ENCODE measurements at places on chromosomes 1 and 21. TPM values are rescaled to one million over a fixed set of nuclear protein-coding genes. Genes with fewer than 3 reads are reported as not detected.

Gene ADAM30
- not detected for total RNA-seq

GRCh38 chr21:45014747-45015468 lies 59.5 kb upstream of the ADARB1 start:
- peaks cover 19% of the 10 kb centered on the region for H3K4me1 ChIP-seq
- peak; percentile 6 for DNase-seq
- no peak overlapping the region for H3K4me3 ChIP-seq
- no peak overlapping the region for H3K27ac ChIP-seq
- peaks cover 36% of the 10 kb centered on the region for H3K27me3 ChIP-seq

Gene RUNX1
- total RNA-seq: 2.2 TPM

Gene OPTC
- total RNA-seq: 1.2 TPM

DNA sequence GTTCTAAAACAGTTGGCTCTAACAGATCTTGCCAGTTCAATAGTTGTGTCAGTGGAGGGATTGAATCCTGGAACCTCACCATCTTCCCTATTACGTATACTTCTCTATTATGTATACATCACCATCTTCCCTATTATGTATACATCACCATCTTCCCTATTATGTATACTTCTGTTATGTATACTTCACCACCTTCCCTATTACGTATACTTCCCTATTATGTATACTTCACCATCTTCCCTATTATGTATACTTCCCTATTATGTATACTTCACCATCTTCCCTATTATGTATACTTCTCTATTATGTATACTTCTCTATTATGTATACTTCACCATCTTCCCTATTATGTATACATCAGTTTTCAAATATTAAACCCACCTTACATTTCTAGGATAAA lies 34.4 kb upstream of the HP1BP3 start:
- DNase-seq: no peak
- no peak overlapping the region for H3K4me3 ChIP-seq
- H3K4me1 ChIP-seq: no peaks in the 10 kb centered on the region
- no peak overlapping the region for H3K27ac ChIP-seq
- H3K36me3 ChIP-seq: peaks cover 22% of the 10 kb centered on the region

DNA sequence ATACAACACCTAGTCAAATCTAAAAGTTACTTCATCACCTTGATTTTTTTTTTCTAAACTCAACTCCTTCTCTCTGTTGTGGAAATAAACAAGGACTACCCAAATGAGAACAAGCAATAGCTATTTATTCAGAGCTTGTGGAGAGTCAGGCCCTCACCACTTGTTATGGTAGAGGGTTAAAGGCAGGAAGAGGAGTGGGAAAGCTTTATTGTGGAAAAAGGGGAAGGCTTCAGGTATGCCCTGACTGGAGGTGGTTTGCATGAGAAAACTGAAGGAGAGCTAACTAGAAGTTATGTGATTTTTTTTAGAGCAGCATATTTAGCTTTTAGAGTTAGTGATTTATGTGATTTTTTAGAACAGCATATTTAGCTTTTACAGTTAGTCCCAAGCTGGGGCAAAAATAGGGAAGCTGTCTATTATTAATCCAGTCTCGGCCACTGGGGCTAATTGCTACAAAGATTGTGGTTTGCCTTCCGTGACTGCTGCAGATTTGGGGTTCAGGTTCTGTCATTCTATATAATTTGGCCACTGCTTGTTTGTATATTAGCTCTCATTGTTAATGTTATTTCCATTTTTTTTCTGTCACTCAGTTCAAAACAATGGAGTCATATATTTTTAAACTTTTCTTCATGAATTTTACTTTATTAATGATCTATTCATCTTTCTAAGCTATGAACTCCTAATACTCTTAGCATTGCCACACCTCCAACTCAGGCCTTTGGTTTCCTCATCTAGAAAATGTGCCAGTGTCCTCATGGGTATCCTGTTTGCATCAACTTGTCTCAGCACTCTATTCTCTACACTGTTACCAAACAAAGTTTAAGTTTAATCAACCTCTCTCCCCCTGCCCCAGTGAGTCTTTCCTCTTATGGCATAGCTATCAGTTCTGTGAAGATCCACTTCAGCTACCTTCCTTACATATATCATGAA lies 713.0 kb downstream of the BRINP3 start:
- DNase-seq: no peak
- peak overlapping the region; percentile 47 for H3K27ac ChIP-seq
- peaks cover 24% of the 10 kb centered on the region for H3K4me1 ChIP-seq
- H3K36me3 ChIP-seq: no peaks in the 10 kb centered on the region

DNA sequence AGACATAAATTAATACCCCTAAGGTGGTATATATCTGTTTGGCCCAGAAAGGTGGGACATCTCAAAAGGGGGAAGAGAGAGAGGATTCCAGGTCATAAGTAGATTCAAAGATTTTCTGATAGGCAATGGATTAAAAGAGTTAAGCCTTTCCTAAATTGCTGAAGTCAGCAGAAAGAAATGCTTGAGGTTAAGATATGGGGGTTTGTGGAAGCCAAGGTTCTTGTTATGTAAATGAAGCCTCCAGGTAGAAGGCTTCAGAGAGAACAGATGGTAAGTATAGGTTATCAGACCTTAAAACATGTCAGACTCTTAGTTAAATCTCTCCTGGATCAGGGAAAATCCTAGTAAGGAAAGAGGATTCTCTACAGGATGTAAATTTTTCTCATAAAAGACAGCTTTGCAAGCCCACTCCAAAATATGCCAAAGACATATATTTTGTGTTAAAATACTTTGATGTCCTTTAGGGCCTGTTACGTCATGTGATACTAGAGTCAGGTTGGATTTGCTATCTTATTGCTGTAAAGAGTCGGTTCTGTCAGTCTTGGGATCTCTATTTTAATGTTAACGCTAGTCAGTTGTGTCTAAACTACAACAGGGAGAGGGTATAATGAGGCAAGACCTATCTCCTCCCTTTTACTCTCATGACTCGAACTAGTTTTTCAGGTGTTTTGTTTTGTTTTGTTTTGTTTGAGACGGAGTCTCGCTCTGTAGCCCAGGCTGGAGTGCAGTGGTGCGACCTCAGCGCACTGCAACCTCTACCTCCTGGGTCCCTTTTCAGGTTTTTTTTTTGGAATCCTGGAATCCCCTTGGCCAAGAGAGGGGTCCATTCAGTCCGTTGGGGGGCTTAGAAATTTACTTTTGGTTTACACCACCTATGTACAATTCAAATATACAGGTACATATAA lies 30.6 kb downstream of the RGS2 start:
- H3K27ac ChIP-seq: peak overlapping the region; percentile 93
- no peaks in the 10 kb centered on the region for H3K36me3 ChIP-seq
- no peaks in the 10 kb centered on the region for H3K27me3 ChIP-seq

DNA sequence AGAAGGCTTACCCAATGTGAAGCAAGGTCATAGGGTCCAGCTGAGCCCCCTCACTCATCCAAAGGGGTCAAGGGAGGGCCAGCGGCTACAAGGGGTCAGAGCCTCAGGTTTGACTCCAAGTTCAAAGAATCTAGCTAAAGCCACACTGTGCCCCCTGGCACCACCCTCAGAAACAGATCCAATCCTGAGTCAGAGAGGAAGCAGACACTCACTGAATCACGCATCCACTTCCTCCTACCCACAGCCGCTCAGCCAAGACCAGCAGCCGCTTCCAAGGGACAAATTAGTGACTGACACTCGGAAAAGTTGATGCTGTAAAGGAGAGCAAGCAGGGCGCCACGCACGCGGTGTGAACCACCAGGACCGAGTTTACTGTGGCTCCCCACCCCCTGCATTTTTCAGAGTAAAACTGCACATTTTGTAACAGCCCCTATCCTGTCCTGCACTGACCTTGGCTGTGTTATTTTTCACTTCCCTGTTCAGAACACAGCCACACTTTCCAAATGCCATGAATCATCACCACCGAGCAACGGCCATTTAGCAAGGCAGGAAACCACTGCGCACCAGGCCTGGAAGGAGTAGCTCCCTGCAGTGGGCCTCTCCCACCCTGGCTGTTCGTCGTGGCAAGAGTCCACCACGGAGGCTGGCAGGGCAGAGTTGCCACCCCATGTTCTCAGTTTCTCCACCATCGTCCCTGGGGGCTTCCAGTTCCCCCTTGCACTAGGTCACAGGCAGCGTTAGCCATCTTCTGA lies 147.8 kb downstream of the TOMM20 start:
- peaks cover 34% of the 10 kb centered on the region for H3K4me1 ChIP-seq
- H3K4me3 ChIP-seq: no peak overlapping the region

- no peak overlapping the region for H3K27ac ChIP-seq
- H3K36me3 ChIP-seq: no peaks in the 10 kb centered on the region
- no peak overlapping the region for H3K4me3 ChIP-seq
- no peaks in the 10 kb centered on the region for H3K27me3 ChIP-seq
- no peak for DNase-seq
- peaks cover 3% of the 10 kb centered on the region for H3K4me1 ChIP-seq
Observed at GRCh38 chr1:89719502-89720306, 86.8 kb downstream of the LRRC8C start.

DNA sequence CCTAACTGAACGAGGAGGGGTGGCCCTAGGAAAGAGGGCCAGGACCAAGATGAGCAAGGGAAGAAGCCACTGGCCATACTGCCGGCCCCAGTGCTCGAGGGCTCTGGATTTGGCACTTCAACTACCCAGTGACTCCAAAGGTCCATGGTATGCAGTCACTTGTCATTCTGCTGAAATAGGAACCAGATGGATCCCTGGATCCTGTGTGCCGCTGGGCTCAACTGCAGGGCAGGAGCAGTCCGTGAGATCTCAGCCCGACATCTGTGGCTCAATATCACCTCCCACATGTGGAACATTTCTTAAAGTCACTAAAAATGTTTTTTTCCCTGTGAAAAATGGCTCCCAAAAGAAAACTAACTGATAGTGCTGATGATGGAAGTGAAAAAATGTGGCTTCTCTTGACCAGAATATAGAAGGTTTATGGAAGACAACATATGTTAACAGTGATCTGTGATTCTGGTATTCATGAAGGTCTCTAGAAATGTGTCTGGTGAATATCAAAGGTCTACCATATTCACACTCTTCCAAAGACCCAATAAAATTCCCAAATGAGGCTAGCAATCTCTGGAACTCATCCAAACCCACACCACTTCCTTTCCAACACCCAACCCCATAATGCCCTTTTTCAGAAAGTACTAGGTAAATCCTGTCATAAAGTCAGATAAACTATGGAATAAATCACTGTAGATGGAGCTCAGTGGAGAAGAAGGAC lies 24.1 kb downstream of the PAFAH2 start:
- no peaks in the 10 kb centered on the region for H3K27me3 ChIP-seq
- H3K4me3 ChIP-seq: no peak overlapping the region
- peaks cover 31% of the 10 kb centered on the region for H3K36me3 ChIP-seq
- H3K4me1 ChIP-seq: peaks cover 8% of the 10 kb centered on the region
- no peak for DNase-seq

DNA sequence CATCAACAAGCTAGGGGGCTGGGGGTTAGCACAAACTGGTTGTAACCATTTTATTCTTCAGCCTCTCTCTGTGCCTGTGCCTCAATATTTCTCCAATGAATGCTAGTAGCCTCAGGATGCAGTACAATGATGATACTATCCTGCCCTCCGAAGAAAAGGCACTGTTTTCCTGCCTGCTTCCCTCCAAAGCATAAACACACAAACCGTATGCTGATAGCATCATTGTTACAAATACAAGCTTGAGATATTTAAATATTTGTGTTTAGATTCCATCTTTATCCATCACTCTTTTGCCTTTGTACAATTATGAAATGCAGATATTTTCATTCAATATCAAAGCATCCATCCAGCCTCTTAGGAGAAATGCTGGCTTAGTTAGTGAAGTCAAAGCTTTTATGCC lies 404.8 kb downstream of the DUSP10 start:
- 0 out of 2 replicates have a peak, but pooled peaks cover 3% of the 10 kb centered on the region for H3K4me1 ChIP-seq
- H3K4me3 ChIP-seq: no peak overlapping the region
- H3K27ac ChIP-seq: no peak overlapping the region
- no peaks in the 10 kb centered on the region for H3K27me3 ChIP-seq
- DNase-seq: no peak

Gene PPP1R15B
- 47.7 TPM for total RNA-seq

DNA sequence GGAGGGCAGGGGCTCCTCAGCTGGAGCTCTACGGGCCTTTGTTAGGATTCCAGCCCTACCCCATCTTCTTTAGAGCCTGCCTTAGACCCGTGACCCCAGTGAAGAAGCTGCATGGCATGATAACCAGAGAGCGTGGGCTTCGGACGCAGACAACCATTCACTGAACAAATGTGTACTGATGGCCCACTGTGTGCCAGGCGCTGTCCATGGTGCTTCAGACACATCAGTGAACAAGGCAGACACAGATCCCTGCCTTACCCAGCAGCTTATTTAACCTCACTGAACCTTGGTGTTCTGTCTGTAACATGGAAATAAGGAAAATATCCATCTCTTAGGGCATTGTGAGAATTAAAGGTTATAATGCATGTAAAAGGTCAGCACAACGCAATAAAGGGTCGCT lies 9.5 kb downstream of the CHIT1 start:
- H3K4me1 ChIP-seq: peaks cover 17% of the 10 kb centered on the region
- no peaks in the 10 kb centered on the region for H3K36me3 ChIP-seq

DNA sequence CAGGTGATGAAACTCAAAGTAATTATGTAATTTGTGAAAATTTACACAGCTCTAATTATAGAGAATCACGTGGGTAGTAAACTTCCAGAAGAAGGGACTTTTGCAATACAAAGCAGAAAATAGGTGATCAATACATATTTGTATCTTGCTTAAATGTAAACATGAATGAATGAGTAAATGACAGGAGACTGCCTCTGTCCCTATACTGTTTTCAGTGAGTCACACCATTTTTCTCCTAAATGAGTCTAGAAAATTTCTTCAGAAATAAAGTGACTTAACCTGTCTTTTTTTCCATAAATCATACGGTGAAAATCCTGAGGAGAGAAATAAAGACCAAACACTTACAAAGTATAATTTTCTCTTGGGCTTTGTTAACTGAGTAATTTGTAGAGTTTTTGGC lies 11.9 kb downstream of the RAP1A start:
- DNase-seq: no peak
- no peak overlapping the region for H3K4me3 ChIP-seq
- peaks cover 26% of the 10 kb centered on the region for H3K4me1 ChIP-seq
- H3K27me3 ChIP-seq: no peaks in the 10 kb centered on the region
- H3K27ac ChIP-seq: no peak overlapping the region
- H3K36me3 ChIP-seq: no peaks in the 10 kb centered on the region

GRCh38 chr1:57254022-57254421 lies 169.8 kb downstream of the DAB1 start:
- H3K27me3 ChIP-seq: no peaks in the 10 kb centered on the region
- H3K4me1 ChIP-seq: peaks cover 8% of the 10 kb centered on the region

GRCh38 chr1:214808845-214809460 lies 206.0 kb downstream of the CENPF start:
- no peak overlapping the region for H3K4me3 ChIP-seq
- no peaks in the 10 kb centered on the region for H3K4me1 ChIP-seq
- H3K36me3 ChIP-seq: peaks cover 4% of the 10 kb centered on the region
- no peak for DNase-seq
- no peaks in the 10 kb centered on the region for H3K27me3 ChIP-seq
- H3K27ac ChIP-seq: no peak overlapping the region

GRCh38 chr1:79044974-79045650 lies 38.6 kb upstream of the ADGRL4 start:
- no peak overlapping the region for H3K27ac ChIP-seq
- H3K4me3 ChIP-seq: no peak overlapping the region
- DNase-seq: peak; percentile 46
- no peaks in the 10 kb centered on the region for H3K27me3 ChIP-seq

Gene SELENON
- 99.6 TPM for total RNA-seq

GRCh38 chr1:235423214-235423652 lies 56.0 kb downstream of the TBCE start:
- no peaks in the 10 kb centered on the region for H3K27me3 ChIP-seq
- H3K4me3 ChIP-seq: no peak overlapping the region
- peak overlapping the region; percentile 37 for H3K27ac ChIP-seq
- peaks cover 10% of the 10 kb centered on the region for H3K4me1 ChIP-seq

GRCh38 chr1:117606649-117607430 lies 992 bp downstream of the TENT5C start:
- H3K4me1 ChIP-seq: peaks cover 29% of the 10 kb centered on the region
- peak overlapping the region; percentile 91 for H3K4me3 ChIP-seq
- H3K27me3 ChIP-seq: peaks cover 71% of the 10 kb centered on the region
- DNase-seq: peak; percentile 32

All from WTC11 (cell line).